ENCODE measurements at places on chromosomes 7 and 10.

DNA sequence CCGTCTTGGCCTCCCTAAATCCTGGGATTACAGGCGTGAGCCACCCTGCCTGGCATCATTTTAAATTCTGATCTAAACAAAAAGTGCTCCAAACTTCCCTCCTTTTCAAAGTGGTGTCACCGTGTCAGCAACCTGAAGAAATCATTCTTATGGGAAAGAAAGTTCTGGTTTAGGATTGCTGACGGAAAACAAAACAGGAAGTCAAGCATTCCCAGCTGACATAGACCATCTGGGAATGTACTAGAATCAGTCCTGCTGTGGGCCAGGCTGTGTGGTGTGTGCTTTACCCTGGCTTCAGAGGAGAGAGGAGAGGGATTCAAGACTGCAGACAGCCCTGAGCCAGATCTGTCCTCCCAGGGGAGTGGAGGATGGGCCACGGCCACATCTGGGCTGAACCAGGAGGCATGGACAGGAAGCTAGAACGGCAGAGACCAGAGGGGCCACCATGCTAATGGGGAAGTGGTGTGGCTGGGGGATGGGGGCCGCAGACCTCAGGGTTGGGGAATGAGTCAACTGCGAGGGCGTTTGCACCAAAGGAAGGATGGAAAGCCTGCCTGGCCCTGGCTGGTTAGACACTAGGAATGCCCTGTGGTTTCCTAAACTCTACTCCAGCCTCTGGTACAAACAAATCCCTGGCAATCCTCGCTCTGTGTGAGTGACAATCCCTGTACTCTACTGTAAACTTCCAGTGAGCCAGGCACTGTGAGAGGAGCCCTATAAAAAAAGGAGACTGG lies 16.7 kb upstream of the CLIP2 start:
- peak; percentile 86 for DNase-seq

DNA sequence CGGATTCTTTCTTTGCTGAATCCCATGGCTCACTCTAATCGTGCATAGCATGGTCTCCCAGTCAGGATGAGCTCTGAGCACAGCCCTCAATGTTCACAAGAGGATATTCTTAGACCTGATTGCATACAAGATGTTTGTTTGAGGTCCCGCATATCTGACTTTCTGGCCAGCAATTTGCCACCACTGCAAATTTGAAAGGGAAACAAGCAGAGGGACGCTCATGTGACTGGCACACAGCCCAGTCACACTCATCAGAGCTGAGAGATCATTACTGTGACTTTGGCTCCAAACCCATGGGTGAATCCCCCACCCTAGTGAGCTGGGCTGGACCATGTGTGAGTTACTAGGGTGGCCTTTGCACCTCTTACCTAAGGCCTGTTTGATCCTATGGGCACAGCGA lies 9.9 kb downstream of the TAS2R41 start:
- DNase-seq, result no peak

GRCh38 chr10:13404305-13404759 lies 56.2 kb upstream of the SEPHS1 start:
- DNase-seq, result no peak

DNA sequence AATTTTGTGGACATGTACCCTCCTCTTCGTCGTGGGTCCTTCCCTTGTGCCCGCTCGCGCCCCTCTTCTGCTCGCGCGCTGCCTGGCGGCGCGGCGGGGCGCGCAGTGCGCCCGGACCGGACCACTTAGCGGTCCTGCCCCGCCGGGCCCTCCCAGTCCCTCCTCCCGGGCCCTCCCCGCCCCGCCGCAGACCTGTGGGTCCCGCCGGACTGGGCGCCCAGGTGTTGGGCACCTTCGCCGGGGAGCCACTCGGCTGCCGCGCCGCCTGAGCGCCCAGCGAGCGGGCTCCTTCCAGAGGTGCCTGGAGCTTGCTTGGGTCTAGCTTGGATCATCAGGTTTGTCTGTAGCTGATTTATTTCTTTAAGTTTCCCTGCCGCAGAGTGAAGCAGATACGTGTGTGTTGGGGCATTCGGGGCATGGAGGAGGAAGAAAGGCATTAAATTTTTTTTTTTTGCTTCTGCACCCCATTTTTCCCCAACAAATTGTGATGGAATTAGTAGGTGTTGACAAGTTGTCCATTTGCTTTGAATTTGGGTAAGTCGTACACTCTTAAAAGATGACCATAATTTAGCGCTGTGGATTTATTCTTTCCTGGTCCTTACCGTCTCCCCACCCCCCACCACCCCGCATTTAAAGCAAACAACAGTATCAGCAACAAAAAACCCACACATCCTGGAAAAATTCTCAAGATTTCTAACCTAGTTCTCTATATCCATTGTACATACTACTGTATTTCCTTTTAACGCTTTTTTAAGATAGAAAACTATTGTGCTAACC lies 905 bp downstream of the C1GALT1 start:
- peak; percentile 28 for DNase-seq

DNA sequence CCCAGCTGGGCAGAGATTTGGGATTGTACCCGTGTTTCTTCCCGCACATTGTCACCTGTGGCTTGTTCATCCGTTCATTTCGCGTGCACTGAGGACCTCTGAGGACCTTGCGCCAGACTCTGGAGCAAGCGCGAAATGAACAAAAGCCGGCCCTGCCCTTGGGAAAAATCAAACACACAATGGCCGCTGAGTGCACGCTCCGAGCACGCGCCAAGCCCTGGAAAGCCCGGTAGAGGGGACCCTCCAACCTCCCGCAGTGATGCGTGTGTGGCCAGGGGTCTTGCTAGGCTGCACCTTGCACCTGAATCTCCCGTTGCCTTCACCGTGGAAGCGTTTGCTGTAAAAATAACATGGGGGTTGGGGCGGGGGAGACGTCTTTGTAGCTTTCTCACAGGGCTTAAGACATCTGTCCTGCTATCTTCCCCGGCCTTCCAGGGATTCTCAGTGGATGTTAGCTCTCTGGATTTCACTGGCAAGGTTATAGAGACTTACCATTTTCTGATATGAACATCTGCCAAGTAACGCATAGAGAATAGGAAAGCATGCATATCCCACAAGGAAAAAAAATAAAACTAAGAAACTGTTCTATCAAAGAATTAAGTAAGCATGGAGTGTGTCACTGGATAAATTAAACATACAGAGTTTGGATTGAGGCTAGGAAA lies 37.3 kb downstream of the ZNF777 start:
- no peak for DNase-seq

GRCh38 chr7:77269360-77270093 lies 69.9 kb upstream of the FGL2 start:
- no peak for DNase-seq

GRCh38 chr7:121428855-121429489 lies 32.9 kb upstream of the FAM3C start:
- DNase-seq, result no peak

DNA sequence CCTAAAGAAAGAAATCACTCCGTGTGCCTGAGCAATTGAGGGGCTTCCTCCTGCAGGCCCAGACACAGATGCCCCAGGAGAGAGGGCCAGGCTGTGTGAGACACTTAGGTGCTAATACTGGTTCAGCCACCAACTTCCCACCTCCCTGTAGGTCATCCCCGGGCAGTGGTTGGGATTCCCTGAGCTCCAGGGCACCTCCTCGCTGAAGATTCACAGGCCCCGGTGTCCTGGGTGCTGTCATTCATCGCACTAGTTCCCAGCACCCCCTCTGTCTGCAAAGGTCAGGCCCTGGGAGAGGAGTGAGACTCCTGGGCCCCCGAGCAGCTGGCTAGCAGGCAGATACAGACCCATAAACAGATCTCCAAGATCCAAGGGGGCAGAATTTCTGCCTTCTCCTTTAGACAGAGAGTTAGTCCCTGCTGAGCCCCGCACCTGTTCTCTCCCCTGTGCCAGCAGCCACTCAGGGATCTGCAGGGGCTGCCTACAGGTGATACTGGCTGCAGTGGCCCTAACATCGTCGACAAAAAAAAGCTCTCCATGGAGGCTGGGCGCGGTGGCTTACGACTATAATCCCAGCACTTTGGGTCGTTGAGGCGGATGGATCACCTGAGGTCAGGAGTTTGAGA lies 38.2 kb upstream of the GTF2I start:
- DNase-seq, result no peak

DNA sequence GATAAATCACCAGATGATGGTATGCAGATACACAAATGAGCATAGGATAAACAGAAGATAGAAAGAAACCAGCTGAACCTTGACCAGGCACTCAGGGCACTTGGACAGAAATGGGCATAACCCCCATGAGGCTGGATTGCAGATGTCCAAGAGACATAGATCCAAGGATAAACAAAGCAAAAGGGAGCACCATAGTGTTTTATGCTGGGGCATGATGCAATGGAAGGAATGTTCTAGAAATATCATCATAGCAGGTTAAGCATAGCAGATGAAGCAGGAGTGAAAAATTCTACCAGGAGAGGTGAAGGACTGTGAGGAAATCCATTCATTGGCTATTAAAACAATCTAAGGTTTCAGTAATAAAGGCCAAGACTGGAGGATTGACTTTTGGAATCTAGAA lies 70.5 kb upstream of the TES start:
- DNase-seq, result no peak
